ENCODE measurements at places on chromosomes 1 and 21. TPM values are rescaled to one million over a fixed set of nuclear protein-coding genes. Genes with fewer than 3 reads are reported as not detected.

- no peak for DNase-seq
Measured at GRCh38 chr21:35225573-35225972, 176.5 kb upstream of the RUNX1 start.

DNA sequence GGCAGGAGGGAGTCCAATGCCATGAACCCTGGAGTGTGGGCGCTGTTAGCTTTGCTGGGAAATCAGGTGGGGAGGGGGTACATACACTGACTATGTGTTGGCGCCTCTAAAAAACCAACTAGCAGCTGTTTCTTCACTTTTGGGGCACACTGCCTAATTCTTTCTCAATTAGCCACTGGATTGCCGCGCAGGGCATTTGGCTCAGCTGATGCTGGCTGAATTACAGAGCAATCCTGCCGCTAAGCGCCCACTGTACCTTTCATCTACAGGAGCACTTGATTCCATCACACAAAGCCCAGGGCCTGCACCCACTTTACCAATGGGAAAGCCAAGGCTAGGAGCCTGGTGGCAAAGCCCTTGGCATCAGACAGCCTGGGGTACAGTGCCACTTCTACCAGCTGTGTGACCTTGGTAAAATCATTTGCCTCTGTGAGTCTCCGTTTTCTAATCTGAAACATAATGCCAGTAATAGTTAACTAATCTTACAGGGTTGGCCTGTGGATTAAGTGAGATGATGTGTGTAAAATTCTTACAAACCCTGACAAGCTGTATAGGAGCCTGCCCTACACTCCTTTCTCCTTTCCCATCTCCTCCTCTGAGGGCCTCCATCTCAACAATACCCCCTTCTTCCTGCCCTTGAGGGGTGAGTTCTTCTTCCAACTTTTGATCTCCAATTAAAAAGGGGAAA is 59.0 kb downstream of the UBE2T start:
- DNase-seq, result no peak

Gene RGS7
- 6.2 TPM for polyA plus RNA-seq

GRCh38 chr1:82371844-82372498 is 571.2 kb downstream of the ADGRL2 start:
- no peak for DNase-seq

DNA sequence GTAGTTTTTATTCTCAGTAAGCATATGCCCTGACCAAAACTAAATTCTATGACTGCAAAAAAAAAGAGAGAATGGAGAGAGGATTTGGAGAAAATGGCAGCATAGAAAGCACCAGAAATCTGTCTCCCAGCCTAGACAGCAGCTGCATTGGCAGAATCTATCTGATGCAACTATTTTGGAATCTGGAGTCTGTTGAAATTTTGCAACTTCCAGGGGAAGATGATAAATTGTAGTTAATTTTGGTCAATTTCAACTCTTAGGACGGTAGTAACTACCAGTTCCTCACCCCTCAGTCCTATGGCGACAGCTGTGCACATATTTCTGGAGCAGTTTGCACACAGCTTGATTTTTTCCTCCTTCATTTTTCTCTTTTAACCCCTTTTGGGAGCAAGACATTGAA is 10.9 kb downstream of the EXO5 start:
- DNase-seq, result no peak

DNA sequence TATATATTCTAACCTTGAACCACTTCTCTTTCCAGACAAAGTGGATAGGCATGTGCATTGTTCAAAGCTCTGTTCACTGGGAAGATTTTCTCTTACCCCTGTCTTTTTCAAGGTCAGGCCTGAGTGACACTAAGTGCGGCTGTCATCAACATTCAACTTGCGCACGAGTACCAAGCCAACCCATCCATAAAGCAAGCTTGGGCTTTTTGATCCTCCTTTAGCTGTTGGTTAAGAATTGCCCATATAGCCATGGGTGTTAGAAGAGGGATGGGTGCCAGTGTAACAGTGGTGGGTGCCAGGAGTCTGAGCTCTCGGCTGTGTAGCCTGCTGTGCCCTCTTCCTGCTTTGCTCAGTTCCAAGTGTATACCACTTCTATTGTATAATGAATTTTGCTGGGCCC is 136.1 kb downstream of the GLUL start:
- DNase-seq, result no peak

DNA sequence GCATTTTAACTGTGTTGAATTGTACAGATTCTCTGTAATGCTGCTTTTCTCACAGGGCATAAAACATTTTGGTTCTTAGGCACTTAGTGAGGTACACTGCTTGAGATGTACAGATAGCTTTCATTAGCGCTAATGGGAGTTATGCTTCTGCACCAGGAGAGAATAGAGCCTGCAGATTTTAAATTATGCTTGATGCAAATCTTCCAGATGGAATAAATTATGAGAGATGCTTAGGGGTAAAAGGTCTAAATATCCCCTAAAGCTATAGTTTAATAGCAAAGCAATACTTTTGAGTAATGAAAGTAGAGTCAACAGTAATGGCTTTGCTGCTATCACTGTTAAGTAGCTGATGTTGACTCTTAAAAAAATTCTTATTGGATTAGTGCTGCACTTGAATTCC is 248.9 kb downstream of the S1PR1 start:
- DNase-seq, result no peak

DNA sequence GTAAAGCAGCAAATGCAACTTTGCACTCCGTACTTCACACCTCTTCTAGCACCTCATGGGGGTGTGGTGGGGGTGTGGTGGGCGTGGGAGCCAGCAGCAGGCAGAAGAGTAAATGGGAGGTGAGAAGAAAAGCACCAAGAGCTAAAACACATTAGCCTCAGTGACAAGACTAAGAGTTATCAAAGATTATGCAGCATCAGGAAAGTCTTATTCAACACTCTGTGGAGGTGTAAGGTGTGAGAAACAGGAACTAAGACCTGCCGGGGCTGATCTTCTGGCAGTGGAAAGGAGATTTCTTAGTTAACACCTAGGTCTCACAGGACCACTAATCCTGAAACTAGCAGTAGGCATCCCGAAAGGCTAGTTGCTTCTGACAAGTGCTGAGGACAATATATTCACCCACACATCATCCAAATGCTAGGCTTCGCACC is 9.9 kb downstream of the TGFBR3 start:
- DNase-seq, result no peak

DNA sequence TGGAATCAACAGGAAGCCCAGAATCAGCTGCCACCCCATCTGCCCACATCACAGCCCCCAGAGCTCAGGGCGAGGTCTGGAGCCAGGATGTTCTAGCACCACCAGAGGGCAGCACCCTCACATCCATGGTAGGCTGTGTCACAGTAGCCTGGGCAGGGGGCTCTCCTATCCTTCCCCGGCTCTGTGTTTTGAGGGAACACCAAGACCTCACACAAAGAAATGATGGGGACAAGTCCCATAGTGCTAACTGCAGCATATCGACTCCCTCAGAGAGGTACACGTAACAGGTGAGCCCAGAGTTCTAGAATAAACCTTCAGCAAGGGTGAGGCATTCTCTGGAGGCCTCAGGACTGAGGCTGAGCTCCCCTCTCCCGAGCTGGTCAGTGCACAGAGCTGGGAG is 2.3 kb upstream of the KCNC4 start:
- DNase-seq, result no peak

GRCh38 chr1:205279986-205280385 is 41.6 kb downstream of the NUAK2 start:
- DNase-seq, result no peak

- DNase-seq, result no peak
Measured at GRCh38 chr1:119188926-119189325, 48.5 kb upstream of the WARS2 start.

Gene OLFML2B
- 10.9 TPM for polyA plus RNA-seq

Gene PGBD5
- polyA plus RNA-seq, result 6.8 TPM

- DNase-seq, result no peak
Measured at GRCh38 chr1:77899647-77900320, 11.4 kb downstream of the NEXN start.

DNA sequence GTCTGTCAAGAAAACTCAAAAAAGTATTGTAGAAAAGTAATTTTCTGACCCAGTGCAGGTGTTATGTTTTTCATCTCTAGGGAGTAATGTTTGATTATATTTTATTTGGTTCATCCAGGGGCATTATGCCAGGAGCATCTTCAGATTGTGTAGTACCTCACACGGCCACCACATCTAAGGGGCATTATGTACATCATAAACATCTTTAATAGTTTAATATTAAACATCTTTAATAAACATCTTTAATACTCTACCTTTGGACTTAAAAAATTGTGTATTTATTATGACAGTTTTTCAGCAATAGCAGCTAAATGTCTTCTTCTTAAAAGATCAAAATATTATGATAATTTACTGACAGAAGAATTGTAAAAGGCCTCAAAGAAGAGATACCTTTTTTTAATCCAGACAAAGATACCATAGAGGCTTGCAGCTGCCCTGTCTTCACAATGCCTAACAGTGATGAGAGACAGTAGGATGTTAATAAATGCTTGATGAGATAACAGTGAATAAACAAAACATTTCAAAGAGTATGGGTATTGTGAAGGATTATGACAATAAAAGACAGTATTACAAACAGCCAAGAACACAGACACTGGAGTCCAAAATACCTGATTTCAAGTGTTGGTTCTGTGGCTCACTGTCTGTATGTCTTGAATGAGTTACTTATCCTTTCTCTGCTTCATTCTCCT is 240.9 kb upstream of the ADGRL2 start:
- no peak for DNase-seq

Gene ATAD3C
- 3.1 TPM for polyA plus RNA-seq

DNA sequence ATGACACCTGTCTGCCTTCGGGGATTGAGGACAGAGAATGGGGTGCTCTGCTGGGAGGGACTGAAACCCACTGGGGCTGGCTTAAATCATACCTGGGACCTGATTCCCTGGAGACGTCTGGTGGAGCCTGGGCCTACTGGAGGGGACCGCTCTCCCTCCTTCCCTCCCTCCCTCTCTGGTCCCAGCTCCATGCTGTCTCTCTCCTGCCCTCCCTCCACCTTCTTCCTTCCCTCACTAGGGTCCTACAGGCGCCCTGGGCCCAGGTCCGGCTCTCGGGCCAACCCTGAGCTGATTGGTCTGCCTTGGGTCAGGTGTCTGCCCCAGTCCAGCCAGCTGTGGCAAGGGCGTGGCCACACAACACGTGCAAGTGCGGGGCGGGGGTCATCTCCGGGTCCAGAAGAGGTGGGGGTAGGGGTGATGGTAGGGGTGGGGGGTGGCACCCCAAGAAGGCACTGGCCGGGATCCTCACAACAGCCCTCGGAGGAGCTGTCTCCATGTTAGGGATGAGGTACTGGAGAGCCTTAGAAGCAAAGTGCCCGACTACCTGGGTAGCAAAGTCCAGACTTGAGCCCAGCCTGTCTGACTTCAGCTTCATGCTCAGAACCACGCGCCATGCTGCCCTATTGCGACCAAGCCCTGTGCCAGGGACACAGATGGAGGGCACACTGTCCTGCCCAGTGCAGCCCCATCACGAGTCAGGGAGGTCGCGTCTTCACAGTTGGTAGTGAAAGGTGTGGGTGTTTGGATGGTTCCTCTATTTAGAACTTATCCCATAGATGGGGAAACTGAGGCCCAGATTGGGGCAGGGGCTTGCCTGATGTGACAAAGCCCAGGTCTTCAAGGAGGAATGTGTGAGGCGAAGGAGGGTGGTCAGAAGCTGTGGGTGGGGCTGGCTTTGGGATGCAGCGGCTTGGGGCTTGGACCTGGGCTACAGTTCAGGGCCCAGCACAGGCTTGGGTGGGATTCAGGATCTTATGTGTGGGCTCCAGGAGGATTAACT is 574.1 kb downstream of the PTPRU start:
- DNase-seq, result no peak

GRCh38 chr1:150441121-150441520 is 46.1 kb upstream of the TARS2 start:
- DNase-seq, result no peak

GRCh38 chr1:175503538-175503937 is 239.9 kb downstream of the TNR start:
- no peak for DNase-seq

DNA sequence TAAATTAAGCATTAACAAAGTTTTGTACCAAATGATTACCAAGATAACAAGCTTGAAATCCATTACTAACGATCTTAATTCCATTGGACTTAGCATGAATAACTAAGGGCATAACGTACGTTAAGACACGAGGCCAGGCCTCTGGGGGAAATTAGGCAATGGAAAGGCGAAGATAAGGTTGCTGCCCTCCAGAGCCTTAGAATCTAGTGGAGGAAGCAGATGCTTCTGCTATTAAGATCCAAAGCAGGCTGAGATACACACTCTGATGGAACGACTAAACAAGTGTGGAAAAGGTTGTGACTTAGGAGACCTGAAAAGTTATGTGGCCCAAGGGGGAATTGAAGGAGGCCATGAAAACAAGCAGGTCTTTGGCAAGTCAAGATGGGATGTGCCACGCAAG is 6.0 kb downstream of the AKNAD1 start:
- no peak for DNase-seq

DNA sequence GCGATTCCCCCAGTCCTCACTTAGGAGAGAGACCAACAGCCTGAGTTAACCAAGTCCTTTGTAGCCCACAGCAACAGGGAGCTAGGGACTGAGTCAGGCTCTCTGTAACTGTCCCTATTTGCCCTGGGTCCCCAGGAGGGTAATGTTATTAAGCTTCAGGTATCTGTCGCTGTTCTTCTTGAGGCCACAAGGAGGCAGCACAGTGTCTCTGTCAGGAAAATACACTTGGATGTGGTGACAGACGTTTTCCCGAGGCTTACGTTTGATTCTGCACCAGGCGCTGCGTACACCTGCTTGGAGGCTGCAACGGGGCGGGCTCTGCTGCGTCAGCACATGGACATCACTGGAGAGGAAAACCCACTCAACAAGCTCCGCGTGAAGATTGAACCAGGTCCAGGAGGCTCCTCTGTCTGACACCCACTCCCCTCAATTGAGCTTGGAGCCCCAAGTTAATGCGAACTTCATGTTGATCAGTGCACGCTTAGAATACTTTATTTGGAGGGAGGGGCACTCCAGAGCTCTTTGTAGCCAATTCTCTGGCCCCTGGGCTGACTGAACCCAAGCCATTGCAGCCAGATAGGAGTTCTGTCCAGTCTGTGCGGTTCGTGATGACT is 10.7 kb upstream of the ELF3 start:
- DNase-seq, result no peak

- DNase-seq, result no peak
Measured at GRCh38 chr1:115062542-115063004, 26.7 kb downstream of the TSPAN2 start.

- DNase-seq, result no peak
Measured at GRCh38 chr1:234782791-234783190, 172.8 kb upstream of the IRF2BP2 start.

DNA sequence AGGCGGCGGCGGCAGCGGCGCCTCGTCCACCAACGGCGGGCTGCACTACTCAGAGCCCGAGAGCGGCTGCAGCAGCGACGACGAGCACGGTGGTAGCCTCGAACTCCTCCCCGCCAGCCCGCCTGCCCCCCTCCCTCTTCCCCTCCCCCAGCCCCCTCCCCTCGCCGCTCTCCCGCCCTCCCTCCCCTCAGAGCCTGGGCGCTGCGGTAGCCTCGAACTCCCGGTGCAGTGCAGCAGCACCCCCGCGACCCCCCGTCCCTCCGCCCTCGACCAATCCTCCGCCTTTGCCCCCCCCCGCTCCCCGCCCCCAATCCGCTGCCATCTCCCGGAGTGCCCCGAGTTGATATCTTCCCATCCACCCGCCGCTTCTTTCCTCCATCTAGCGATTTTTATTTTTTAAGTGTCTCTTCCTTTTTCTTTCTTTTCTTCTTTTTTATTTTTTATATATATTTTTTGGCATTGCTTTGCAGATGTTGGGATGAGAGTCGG is 516 bp downstream of the RCOR3 start:
- DNase-seq, result no peak

Gene SNRPE
- polyA plus RNA-seq, result 302 TPM

- DNase-seq, result no peak
Measured at GRCh38 chr1:231390071-231390470, 32.0 kb downstream of the EGLN1 start.

Measured in right renal pelvis (tissue), 4 donors.